NCI-H345 (cell line): ENCODE measurements at places on chromosomes 2 and 18.

DNA sequence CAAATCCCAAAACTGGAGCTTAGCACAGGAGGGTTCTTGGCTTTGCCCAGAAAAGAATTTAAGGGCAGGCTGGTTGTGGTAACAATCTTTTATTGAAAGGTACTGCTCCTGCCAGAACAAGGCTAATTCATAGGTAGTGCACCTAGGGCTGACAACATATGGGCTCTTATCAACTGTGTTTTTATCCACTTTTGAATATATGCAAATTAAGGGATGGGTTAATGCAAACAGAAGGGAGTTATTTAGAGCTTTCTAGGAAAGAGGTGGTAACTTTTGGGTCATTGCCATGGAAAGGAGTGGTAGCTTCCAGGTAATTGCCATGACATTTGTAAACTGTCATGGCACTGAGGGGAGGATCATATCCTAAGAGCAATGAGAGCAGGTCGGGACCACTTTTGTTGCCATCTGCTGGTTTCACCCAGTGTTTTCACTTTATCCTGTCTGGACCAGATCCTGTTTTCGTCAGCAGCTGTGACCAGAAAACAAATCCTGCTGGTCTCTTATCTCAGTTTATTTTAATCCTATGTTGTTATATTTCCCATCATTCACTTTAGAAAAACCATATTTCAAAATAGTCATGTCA lies 981 bp downstream of the C2orf66 start:
- DNase-seq, result no peak

GRCh38 chr18:49459404-49460171 lies 857 bp downstream of the DYM start:
- DNase-seq, result no peak

DNA sequence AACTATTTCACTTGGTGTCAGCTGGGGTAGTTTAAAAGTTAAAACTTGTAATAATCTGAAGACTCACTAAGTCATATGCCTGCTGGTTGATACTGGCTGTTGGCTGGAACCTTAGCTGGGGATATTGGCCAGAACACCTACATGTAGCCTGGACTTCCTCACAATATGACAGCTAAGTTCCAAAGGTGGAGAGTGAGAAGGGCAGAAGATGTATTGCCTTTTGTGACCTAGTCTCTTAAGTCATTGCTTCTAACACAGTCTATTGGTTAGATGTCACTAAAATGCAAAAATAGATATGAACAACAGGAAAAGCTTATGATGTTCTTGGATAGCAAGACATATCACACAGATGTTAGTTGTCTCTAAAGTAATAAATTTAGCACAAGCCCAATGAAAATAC lies 113.2 kb upstream of the CHAC2 start:
- DNase-seq, result no peak

DNA sequence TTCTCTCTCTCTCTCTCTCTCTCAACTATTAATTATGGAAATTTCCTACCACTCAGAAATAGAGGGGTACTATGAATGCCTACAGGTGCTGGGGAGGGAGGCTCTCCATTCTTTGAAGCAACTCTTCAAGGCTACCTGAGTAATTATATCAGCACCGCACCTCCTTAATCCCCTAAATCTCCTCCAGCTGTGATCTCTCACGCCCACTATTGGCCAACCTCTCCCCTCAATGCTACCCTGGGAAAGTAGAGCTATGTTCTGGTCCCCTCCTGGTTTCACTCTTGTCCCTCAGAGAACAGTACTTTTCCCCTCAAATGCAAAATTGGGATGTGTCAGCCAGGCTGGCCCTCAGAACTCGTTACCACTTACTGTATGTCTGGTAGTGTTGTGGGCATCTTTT lies 1.6 kb downstream of the MOCOS start:
- DNase-seq, result no peak

- DNase-seq, result no peak
Measured at GRCh38 chr2:149686136-149687051, 98.8 kb upstream of the MMADHC start.

- DNase-seq, result no peak
Measured at GRCh38 chr2:27624943-27625342, 3.9 kb downstream of the CCDC121 start.
